ENCODE measurements at places on chromosomes 5 and 9. TPM values are rescaled to one million over a fixed set of nuclear protein-coding genes. Genes with fewer than 3 reads are reported as not detected.

The TNFSF8 gene
- 2.3 TPM for total RNA-seq

The PLPP7 gene
- total RNA-seq = 4.1 TPM

DNA sequence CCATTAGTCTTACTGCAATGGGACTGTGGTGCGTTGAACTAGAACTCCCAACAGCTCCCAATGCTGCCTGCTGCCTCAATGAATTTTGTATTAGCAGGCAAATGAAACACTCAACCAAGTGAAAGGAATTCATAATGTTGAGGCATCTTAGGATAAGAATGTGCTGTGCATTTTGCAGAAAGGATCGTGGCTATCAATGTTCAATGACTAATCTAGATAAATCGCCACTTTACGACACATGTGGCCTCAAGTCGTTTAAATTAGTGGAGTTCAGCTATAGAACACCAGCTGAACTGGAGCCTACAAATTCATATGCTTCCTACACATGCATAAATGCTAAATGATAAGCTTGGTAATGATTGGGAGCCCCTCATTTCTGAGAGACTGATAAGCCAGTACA lies 318.4 kb downstream of the PSAT1 start:
- no peak for DNase-seq

The IFNE gene
- total RNA-seq = 1.3 TPM

- DNase-seq = no peak
Observed at GRCh38 chr9:78189001-78189400, 46.9 kb upstream of the CEP78 start.

DNA sequence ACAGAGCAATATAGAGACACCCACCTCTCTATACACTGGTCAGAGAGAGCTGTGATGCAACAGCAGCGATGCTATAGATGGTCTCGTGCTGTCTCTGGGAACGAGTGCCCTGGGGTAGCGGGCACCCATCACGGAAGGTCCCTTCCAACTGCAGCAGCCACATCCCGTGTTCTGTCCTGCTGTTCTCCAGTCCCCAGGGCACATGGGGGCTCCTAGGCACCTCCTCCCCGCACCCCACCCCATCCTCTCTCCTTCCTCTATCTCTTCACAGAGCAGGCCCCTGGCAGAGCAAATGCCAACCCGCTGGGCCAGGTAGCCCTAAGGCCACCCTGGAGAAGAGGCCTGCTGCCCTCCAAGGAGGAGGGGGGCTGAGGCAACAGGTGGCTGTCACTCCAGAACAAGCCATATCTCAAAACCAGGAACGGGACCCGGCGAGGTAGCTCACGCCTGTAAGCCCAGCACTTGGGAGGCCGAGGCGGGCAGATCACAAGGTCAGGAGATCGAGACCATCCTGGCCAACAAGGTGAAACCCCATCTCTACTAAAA lies 8.2 kb downstream of the FIBCD1 start:
- DNase-seq = no peak

The DBN1 gene
- total RNA-seq = 53.9 TPM

DNA sequence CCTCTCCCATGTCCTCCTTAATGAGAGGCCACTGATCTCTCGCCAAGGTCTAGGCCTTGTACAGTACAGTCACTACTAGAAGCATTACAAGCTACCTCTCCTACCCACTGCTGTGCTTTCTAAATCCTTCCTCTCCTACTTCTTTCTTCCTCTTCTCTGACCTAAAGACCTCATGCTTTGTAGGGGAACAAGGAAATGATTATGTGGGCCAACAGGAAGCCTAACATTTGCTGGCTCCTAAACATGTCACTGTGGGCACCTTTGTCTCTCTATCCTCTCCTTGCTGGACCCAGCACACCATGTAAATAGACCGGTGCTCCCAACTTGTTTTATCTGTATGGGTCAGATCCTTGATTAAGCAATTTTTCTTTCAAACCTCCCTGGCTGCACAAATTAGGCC lies 16.7 kb downstream of the SLC28A3 start:
- no peak for DNase-seq

GRCh38 chr5:160419458-160420330 lies 813 bp upstream of the SLU7 start:
- DNase-seq = no peak

DNA sequence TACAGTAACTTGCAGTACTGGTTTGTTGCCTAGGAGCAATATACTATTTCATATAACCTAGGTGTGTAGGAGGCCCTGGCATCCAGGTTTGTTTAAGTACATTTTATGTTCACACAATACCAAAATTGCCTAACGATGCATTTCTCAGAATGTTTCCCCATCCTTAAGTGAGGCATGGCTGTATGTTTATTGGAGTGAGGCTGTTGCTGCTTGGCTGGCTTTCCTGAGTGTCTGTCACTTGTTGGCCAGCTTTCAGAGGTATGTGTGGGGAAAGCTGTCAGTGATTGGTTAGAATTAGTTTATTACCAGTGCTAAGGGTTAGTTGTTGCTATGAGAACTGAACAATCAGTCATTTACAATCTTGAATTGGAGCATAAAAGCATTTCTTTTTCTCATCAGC lies 154.1 kb upstream of the CDH12 start:
- no peak for DNase-seq

- no peak for DNase-seq
Observed at GRCh38 chr5:142571371-142571770, 114.5 kb downstream of the FGF1 start.

The SH3TC2 gene
- total RNA-seq = 15.1 TPM

The FOXD4 gene
- total RNA-seq = not detected

The ARID3C gene
- not detected for total RNA-seq

The ANKRD31 gene
- total RNA-seq = 0.69 TPM

The FAM81B gene
- total RNA-seq = 0.42 TPM

DNA sequence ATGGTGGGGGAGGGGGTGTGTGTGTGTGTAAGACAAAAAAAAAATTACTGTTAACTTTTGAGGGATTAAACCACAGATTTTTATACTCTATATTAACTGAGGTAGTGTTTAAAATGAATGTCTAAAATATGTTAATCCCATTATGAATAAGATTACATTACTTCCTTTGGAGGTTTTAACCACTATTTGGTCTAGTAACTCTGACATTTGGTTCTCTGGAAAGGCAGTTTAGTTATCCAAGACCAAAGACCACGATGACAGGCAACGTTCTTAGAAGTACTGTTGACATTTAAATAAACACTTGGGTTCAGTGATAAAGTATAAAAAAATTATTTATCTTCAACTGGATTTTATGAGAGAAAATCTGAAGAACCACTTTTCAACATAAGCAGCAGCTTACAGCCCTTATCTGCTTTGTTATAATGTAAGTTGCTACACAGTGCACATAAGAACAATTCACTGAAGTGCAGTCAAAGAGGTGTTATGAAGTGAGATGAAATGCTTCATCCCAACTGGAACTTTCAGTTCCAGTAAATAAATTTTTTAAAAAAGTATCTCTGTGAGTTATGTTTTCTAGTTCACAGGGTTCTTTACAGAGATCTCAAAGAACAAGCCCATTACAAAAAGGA lies 94.5 kb downstream of the OSMR start:
- DNase-seq = no peak

The UBE2B gene
- total RNA-seq = 80.4 TPM

GRCh38 chr5:10387690-10388089 lies 34.2 kb downstream of the MARCHF6 start:
- no peak for DNase-seq

The KIF20A gene
- total RNA-seq = 25.4 TPM

The ARHGAP26 gene
- total RNA-seq = 54.2 TPM

The SUSD3 gene
- total RNA-seq = 1.5 TPM

DNA sequence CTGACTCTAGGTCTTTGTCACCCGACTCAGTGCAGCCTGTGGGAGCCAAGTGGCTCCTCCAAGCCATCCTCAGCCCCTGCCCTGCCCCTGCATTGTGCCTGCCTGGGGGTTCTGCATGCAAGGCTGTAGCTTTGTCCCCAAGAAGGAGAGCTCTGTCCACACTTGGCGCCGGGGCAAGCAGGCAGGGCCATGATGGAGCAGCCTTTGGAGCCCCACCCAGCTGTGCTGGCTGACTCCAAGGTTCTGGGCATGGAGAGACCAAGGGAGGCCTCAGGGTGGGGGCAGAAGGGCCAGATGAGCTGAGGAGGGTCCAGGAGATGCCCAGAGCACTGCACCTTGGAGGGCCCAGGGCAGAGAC lies 226.2 kb downstream of the CACNA1B start:
- DNase-seq = no peak

The EIF4E1B gene
- total RNA-seq = not detected

DNA sequence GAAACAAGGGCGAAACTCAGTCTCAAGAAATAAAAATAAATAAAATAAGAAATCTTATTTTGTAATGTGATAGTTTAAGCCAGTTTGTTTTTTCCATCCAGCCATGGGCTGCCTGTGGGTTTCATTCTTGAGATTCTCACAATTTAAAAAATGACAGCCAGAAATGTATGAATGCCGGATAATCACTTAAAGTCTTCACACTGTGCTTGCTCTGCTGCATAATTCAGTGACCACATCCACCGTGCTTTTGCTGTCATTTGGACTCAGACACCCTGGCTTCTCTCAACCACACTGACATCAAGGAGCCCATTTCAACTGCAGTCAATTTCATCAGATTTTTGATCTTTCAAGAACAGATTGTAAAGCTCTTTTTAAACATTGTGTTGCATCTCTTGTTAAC lies 61.0 kb upstream of the DAPK1 start:
- DNase-seq = no peak

DNA sequence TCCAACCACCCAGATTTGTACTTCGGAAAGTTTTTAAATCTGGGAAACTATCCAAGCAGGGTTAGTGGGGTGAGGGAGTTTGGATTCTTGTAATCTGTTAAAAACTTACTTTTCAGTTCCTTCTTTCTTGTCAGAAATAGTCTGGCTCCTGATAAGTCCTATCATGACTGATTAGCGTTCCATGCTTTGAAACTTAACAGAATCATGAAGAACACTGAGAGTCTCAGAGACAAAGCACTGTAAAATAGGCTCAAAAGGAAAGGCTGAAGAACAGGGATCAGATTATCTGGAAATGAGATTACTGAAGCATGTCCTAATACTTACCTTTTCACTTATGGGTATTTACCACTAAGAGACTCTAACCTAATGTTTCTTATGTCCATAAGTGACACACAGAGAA lies 242.5 kb downstream of the ARRDC3 start:
- no peak for DNase-seq

The IL17B gene
- 8.9 TPM for total RNA-seq

GRCh38 chr5:149022200-149022599 lies 40.7 kb downstream of the SH3TC2 start:
- no peak for DNase-seq

DNA sequence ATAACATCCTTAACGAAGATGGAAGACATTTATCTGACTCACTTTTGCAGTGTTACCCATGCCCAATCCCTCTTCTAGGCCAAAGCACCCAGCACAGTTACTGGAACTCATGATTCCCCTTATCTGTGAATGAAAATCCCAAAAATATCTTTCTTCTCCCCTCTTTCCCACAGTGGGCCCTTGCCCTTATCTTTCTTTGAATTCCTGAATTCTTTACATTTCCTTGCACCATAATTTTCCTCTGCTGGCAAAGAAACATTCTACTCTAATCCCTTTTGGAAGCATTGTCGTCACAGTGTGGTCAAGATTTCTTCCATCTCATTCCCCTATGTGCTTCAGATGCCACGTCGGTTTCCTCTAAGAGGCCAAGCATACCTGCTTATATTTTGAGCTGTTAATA lies 135.9 kb upstream of the LIFR start:
- DNase-seq = no peak

Data from urinary bladder (tissue), 4 donors.